ENCODE measurements at places on chromosomes 1 and 21.

GRCh38 chr21:35602811-35603362 lies 457.4 kb downstream of the SETD4 start:
- DNase-seq = peak; percentile 31

GRCh38 chr1:220219136-220219442 lies 53.2 kb downstream of the RAB3GAP2 start:
- no peak for DNase-seq

DNA sequence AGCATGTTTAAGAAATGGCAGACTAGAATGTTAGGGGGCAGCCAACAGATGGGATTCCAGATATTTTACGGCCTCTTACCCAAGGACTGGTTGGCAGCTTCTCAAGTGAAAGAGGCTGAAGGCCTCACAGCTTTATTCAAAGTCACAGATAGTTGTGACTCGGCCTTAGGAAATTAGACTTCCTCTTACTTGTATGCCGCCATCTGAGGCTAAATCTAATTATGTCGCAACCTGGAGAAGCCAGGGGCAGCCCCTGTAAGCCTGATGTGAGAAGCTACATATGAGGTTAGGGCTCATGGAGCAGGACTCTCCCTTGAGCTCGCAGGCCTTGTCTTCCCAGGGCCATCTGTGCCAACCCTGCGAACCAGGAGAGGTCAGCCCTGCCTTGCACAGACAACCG lies 352.5 kb downstream of the HHAT start:
- DNase-seq = no peak

DNA sequence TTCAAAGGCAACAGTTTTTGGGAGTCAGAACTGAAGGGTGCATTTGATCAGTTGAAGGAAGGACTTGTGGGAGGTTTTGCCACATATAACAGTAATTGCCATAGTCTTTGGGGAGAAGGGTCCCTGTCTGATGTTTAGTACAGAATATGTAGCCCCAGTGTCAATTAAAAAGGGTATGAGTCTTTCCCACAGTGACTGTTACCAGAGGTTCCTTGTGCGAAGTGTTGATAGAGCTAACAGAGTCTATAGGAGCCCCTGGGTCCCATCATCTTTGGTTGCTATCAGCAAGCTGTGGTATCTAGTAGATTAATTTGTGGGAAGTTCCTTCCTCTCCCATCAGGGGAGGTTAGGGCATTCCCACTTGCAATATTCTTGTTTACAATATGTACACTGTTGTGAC lies 329.2 kb downstream of the PTPRU start:
- DNase-seq = no peak

DNA sequence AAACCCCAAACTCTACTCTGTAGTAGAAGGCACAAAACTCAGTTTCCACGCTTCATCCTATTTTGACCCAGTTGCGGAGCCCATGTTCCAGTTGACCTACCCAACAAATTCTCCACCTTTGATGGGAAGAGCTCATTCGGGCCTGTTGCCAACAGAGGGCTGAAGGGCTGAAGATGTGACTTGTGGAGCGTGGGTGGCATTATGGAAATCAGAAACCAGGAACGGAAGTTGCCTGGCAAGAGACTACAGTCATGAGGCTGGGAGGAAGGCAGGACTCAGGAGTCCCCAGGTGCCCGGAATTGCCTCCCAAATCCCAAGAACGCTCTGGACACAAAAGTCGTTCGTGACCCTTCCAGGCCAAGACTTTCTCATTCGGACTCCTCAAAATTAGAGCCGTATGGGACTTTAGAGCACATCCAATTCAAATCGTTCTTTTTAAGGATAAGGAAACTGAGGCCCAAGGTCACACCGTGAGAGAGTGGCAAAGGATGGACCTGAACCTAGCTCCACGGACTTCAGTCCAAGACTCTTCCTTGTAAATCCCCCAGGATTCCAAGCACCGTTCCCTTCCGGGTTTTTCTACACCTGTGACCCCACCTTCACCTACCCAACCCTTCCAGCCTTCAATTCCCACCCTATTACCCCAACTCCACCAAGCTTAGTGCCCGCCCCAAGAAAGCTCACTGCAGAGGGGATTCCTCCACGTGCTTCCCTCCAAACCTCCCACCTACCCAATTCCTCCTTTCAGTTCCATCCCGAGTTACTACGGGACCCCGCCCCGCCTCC lies 739 bp downstream of the SMG5 start:
- DNase-seq = peak; percentile 24

DNA sequence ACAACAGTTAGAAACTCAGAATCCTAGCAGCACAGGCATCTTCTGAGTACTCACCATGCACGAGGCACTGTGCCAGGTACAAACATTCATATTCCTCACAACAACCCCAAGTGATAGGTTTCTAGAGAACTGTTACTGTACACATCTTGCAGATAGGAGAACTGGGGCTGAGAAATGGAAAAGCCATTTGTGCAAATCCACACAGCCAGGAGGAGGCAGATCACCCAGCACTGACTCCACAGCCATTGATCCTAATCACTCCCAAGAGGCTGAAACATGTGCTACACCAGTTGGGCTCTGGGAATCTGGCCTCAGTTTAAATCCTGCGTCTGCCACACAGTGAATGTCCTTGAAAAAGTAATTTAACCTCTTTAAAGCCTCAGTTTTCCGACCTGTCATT lies 151.0 kb downstream of the ST6GALNAC5 start:
- DNase-seq = no peak

- DNase-seq = no peak
Measured at GRCh38 chr1:229579059-229579673, 20.7 kb upstream of the ABCB10 start.

GRCh38 chr1:7344299-7344698 lies 426.8 kb upstream of the VAMP3 start:
- no peak for DNase-seq

DNA sequence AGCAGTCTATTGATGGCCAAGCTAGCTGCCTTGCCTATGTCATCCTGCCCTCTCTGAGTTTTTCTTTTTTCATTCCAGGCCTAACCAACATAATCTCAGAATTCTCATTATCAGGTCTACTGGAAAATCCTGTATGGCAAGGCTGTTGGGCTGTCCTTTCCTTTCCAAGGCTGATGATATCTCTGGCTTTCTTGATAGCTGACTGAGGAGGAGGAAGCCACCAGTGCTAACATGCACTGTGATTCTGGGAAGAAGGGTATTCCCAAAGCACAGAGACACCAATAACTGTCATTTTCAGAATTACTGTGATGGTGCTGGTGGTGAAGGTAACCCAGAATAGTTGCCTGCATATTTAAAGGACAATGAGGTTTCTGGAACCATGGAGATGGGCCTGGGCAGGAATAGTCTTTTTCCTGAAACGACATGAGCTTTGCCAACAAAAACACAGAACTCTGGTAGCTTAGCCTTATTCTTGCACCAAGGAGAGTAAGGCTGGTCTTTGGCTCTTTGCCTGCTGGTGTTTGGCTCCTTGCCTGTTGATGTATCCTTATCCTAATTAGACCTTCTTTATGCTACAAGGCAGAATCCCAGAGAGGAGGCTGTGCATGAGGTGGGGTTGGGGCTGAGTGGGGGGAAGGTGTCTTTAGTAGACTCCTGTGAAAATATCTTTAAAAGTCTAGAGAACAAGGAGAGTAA lies 157.4 kb downstream of the TNFSF18 start:
- DNase-seq = no peak

GRCh38 chr1:53561503-53562105 lies 102.4 kb downstream of the DMRTB1 start:
- DNase-seq = no peak

GRCh38 chr1:192762265-192762664 lies 46.6 kb upstream of the RGS2 start:
- DNase-seq = no peak

DNA sequence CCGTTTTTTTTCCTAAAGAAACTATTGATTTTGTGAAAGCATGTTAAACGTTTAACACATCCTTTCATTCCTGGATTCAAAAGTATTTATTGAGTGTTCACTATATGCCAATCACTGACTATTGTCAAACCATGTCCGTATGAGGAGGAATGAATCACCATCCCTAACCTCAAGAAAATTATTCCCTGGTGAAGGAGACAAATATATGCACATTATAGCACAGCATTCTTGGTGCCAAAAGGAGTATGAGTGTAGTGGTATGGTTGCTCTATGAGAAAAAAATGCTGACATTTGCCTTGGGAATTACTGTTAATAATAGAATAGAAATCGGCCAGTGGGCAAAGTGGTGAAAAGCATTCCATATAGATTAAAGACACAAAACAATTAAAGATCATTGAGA lies 1390.1 kb downstream of the MRPL39 start:
- DNase-seq = no peak

GRCh38 chr1:242083742-242084141 lies 84.8 kb upstream of the MAP1LC3C start:
- no peak for DNase-seq

DNA sequence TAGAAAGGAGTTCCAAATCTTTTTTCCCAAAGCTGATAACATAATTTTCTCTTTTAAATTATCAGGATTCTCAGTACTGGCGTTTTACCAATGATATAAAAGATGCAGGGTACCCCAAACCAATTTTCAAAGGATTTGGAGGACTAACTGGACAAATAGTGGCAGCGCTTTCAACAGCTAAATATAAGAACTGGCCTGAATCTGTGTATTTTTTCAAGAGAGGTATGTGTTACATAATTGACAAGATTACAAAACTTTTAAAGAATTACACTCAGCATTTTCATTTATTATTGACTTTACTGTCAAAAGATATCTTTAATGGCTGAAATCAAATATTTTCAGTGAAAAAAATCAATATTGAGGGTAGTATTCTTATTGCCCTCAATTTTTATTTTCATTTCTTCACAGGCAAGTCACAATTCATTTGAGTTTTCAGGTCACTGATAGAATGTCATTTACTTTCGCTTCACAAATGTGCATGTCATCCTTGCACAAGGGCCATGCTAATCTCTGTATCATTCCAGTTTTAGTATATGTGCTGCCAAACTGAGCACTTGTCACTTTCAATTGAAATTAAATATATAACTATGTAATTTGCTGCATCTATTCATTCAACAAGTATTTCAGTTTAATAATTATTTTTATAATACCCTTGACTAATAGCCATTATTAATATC lies 63.5 kb downstream of the TPR start:
- DNase-seq = no peak

DNA sequence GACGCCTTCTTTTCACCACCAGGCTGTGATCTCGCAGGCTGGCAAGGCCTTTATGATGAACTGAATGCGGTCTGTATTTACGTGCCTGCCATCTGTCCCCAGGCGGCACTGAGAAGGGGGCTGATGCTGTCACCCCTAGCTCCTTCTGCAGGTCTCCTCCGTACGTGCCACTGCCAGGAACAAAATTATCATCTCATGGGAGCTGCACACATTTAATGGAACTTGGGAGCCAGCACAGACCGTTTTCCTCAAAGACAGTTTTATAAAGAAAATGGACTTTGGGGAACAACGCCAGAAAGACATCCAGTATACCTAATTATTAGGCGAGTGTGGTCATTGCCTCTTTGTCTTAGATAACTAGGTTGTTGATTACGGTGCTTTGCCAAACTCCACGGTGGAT lies 434.5 kb downstream of the KIF26B start:
- no peak for DNase-seq
